ENCODE measurements at places on chromosomes 16 and 17.

DNA sequence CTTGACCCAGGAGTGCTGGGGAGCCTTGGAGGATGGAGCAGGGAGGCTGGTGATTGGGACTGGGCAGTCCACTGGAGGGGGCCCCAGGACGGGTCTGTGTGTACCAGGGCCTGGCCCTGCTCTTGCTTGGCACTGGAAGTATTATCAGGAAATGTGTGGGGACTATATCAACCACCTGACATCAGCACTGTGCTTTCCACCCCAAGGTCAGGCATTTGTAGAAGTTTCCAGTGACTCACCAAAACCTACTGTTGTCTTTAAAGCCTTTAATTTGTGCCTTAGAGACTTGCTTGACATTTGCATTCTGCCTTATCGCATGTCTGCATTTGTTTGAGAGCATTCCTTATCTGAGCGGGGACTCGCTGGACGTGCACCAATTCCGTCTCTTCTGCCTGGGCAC, 323.1 kb downstream of the FOXL1 start:
- DNase-seq: no peak

GRCh38 chr16:89055894-89056555, 37.6 kb upstream of the ACSF3 start:
- DNase-seq: no peak

GRCh38 chr16:80231121-80231520, 309.7 kb upstream of the DYNLRB2 start:
- no peak for DNase-seq

DNA sequence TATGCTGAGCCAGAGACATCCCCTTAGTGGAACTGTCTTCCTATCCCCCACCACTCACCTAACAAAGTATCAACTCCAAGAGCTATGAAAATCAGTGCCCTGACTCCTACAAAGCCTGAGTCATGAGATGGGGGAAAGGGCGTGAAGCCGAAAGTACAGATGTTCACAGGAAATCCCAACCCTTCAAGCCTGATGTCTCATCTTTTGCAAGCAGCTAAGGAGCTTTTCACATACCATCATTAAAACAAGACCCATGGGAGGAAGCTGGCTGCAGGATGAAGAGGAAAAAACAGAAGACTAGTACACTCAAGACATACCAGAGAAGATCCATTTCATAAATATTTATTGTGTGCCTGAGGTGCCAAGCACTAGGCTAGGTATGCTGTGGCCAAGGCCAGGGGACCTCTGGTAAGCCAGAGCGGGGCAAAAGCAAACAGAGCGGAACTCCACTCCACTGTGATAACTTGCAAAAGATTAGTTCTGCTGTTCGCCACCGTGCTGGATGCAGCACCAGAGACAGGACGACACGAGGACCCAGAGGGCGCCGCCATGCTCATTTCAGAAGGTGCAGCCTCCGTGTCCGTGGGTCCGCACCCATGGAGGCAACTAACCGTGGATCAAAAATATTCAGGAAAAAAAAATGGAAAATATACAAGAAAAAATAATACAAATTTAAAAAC, 4.5 kb upstream of the MNT start:
- DNase-seq: no peak

- DNase-seq: peak; percentile 47
Observed at GRCh38 chr17:58006560-58006923, 504 bp downstream of the SRSF1 start.

DNA sequence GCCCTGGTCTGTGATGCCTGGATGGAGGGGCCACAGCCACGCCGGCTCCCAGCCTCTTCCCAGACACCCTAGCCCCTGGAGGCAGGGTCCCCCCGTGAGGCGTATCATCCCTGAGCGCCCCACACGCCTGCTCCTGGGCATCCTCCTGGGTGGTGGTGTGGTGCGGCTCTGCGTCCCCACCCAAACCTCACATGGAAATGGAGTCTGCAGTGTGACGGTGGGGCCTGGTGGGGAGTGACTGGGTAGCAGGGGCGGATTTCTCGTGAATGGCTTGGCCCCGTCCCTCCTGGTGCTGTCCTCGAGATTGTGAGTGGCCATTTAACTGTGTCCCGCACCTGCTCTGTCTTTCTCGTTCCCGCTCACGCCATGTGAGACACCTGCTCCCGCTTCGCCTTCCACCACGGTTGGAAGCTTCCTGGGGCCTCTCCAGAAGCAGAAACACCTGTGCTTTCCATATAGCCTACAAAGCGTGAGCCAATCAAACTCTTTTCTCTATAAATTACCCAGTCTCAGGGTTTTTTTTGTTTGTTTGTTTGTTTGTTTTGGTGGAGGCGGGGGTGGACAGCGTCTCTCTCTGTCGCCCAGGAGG, 5.9 kb upstream of the SSTR5 start:
- DNase-seq: no peak

DNA sequence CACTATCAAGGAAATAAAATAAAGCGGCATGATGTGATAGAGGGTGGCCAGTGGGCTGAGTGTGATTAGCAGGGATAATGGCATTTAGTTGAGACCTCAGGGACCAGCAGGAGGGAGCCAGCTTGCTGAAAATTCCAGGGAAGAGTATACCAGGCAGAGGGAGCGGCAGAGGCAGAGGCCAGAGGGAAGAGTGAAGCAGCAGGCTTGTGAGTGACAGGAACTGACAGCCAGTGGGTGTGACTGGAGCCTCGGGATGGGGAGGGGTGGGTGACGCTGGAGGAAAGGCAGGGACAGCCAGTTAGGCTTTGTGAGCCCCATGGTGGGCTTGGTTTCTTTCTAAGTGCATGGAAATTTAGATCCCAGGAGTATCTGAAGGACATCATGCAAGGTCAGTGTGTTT, 209.7 kb upstream of the CACNG3 start:
- DNase-seq: no peak

GRCh38 chr16:53563426-53563825, 60.4 kb upstream of the AKTIP start:
- DNase-seq: no peak

DNA sequence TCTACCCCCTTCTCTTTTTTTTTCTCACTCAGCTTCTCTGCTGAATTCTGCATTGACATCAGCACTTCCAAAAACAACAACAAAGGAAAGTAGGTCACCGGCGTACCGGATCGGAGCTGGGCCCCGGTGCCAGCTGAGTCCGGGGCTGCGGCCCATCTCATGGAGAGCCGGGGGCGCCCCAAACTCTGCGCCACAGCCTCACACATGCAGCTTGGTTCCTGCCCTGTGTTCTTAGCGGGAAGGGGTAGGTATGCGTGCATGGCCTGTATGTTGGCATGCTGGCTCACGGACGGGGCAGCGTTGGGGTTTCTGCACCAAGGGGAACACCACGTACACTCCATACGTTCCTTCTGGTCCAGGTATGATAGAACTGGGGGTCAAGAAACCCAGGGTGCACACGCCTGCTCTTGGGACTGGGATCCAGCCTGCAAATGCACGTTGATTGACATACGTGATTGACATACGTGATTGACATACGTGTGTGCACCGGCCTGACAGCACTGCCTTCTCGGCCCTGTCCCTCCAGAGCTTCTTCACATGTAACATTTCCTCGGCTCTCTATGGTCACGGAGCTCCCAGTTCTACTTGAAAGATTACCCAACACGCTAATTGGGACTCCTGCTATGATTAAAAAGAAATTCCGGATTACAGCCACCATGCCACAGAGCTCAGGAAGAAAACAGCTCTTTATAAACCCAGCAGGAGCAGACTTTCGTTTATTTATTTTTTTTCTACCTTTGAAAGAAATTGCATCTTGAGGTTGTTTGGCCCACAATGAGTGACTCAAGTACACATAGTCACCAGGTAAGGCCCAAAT, 88.7 kb downstream of the RPA1 start:
- DNase-seq: no peak

- DNase-seq: no peak
Observed at GRCh38 chr16:24543949-24544348, 4.6 kb downstream of the RBBP6 start.

DNA sequence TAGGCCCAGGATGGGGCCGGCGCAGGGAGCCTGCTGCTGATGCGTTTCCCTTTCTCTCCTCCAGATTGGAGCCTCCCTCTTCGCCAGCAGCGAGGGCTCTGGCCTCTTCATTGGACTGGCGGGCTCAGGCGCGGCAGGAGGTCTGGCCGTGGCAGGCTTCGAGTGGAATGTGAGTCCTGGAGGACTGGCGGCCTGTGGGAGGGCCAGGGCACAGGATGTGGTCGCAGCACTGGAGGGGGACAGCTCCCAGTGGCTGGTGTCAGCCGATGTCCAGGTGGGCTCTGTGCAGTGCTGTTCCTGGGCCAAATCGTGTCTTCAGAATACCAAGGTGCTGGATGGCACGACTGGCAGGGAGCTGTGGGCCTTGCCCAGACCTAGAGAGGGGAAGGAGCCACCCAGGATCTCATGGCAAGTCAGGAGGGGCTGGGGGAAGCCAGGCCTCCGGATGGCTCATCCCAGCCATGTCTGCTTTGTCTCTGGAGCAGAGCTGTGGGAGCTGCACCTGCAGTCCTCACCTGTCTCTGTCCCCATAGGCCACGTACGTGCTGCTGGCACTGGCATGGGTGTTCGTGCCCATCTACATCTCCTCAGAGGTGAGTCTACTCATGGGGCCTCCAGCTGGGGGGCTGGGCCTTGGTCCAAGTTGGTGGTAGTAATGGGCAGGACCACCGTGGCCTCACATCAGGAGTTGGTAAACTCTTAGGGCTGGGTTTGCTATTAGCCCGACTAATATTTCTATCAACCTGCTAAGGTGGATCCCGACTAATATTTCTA, 7.3 kb downstream of the SLC5A10 start:
- DNase-seq: no peak

DNA sequence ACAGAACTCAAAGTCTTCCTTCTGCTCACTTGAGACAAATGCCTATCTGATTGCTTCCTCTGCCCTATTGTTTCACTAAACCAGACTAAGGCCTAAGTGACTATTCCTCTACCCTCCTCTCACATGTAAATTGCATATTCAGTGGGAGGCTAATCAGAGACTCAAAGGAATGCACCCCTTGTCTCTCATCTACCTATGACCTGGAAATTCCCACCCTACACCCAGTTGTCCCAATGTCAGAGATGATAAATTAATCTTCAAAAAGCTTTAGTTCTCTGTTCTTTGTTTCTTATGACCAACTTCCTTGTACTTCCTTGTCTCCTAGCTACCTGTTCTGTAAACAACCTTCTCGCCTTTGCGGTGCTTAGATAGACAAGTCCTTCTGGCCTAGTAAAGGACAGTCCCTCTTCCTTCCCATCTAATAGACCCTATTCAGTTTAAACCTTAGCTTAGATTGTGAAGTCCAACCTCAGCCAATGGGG, 76.0 kb downstream of the EMP2 start:
- DNase-seq: no peak

DNA sequence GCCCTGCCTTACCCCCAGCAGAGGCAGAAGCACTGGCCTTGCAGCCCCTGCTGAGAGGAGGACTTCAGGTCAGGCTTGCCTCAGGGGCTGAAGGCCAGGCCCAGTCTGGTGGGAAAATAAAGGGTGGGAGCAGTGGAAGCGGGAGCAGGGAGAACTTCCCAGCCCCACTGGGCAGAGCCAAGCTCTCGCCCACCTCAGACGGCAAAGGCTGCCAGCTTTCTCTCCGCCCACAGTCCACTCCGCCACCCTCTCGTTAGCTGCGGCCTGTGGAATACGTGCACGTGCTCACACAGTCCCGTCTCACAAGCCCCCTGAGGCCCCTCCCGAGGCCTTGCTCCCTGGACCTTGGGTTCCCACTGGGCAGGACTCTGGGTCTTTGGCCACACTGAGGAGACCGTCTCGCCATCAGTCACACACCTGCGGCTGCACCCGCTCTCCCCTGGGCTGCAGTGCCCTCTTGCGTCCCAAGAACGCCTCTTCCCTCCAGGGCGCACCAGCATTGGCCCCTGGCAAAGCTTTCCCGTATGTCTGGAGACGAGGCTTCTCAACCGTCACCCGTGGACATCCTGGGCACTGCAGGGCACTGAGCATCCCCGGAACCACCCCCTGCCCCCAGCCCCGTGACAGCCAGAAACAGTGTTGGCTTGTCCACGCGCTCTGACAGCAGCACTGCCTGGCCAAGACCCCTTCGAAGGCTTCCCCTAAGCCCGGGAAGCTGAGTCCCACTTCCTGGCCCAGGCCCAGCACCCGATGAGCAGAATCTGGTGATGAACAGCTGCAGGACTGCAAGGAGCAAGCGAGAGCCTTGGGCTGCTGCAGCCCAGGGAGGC, 8.3 kb downstream of the MRPL28 start:
- no peak for DNase-seq

DNA sequence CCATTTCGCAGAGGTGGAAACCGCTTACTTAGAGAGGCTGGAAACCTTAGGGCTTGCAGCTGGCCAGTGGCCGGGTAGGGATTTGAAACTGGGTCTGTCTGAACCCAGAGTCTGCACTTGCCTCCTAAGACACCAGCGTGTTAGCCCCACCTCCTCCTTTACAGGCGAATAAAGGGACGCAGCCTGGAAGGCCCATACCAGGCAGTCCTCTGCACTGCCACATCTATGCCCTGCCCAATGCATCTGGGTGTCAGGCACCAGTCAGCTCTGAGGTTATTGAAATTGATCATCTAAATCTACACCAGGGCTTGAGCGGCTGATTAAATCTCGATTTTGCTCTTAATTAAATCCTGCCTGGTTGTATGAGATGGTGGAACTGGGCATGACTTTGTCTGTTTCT, 19.9 kb upstream of the NAGS start:
- DNase-seq: no peak
